Kidney (tissue), 22 donors: ENCODE measurements at places on chromosomes 4 and X.
A peak's percentile ranks its signal among the peaks of the same experiment; 100 is the strongest.

DNA sequence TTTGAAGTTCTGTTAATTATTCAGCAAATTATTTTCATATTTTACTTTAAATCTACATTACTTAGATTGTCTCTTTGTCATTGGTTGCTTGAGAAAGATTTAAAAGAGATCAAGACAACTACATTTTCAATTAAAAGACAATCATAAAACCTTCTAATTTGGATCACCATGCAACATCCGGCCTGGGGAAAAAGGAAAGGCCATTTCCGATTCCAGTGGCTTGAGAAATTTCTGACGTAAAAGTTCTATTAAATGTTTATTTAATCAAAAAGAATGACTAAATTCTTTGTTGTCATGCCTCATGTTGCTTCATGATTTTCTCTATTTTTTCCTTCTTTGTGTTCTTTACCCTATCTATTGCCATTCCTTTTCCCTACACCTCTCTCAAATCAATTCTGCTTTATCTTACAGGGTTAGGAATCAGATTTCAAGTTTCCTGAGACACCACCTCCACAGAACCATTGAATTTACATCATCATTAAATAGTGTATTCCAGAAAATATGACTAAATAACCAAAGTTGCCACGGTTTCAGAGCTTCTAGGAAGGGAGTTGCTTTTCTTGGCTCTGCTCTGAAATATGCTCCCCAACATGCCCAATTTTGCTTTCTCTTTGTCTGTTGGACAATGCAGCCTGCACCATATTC is 124.6 kb upstream of the ACSL4 start:
- no peak for DNase-seq
- H3K4me1 ChIP-seq, result no peaks in the 10 kb centered on the region
- H3K36me3 ChIP-seq, result no peaks in the 10 kb centered on the region
- no peaks in the 10 kb centered on the region for H3K27me3 ChIP-seq

- DNase-seq, result peak; percentile 82
- H3K27ac ChIP-seq, result no peak overlapping the region
- H3K27me3 ChIP-seq, result no peaks in the 10 kb centered on the region
These were observed 33.9 kb downstream of the RTL3 start for GRCh38 chrX:78624962-78625909.

GRCh38 chr4:153346031-153346430 is 1.5 kb downstream of the MND1 start:
- H3K4me3 ChIP-seq, result peak overlapping the region; percentile 79
- DNase-seq, result no peak
- no peaks in the 10 kb centered on the region for H3K27me3 ChIP-seq
- H3K36me3 ChIP-seq, result no peaks in the 10 kb centered on the region

DNA sequence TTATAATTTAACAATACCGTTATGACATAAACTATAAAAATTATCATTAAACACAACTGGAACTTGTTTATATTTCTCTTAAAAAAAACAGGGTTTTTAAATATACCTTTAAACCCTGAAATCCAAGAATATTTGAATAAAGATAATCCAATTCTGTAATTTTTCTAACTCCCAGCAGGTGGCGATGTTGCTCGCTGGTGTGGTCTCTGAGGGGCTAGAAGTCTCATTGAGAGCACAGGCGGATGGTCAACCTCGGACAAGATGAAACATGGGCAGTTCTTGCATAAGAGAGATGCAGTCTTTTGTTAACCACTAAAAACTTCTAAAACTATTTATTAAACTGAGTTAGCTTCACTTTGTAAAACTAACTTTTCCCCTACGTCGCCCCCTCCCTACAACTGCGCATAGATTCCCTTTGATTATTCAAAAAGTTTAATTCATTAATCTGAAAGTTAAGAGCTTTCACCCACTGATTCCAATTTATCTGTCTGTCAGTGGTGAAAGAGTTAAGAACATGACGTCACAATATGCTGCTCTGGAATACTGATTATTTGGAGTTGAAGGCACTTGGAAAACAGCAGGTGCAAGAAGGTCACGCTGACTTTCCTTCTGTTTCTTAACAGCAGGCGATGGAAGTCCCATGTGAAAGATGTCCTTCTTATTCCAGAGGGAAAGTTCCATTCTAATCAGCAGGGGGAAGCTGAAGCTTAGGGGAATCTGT is 29.5 kb downstream of the DMP1 start:
- no peaks in the 10 kb centered on the region for H3K36me3 ChIP-seq
- DNase-seq, result peak; percentile 38
- no peak overlapping the region for H3K27ac ChIP-seq
- no peaks in the 10 kb centered on the region for H3K4me1 ChIP-seq
- no peaks in the 10 kb centered on the region for H3K27me3 ChIP-seq

DNA sequence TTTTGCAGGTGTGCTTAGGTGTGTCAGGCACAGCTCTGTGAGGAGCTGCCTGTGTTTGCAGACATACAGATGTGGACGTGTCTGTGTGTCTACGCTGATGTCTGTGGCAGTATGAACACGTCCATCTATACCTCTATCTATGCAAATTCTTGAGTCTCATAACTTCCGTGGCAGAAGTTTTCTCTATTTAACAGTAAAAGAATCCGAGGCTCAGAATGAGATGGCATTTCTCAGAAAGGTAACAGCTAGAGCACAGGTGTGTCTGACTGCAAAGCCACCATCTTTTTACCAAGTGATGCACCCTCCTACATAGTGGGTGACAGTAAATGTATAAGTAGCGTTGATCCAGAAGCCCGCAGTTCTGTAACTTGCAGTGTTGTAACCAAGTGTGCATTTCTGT is 39.9 kb upstream of the CYP4V2 start:
- no peak overlapping the region for H3K4me3 ChIP-seq
- H3K27me3 ChIP-seq, result no peaks in the 10 kb centered on the region
- no peaks in the 10 kb centered on the region for H3K4me1 ChIP-seq
- peaks cover 13% of the 10 kb centered on the region for H3K36me3 ChIP-seq
- no peak for DNase-seq

DNA sequence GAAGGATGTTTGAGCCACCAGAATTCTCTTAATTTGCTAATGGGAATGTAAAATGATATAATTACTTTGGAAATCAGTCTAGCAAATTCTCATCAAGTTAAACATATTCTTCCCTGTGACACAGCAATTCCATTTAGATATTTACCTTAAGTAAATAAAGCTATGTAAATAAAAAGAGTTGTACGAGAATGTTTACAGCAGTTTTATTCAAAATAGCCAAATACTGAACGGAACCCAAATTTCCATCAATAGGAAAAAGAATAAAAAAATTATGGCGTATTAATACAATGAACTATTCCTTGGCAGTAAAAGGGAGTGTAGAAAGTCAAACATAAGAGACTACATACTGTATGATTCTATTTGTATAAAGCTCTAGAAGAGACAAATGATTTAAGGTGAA is 45.8 kb downstream of the CENPE start:
- H3K36me3 ChIP-seq, result no peaks in the 10 kb centered on the region
- no peaks in the 10 kb centered on the region for H3K27me3 ChIP-seq
- no peak overlapping the region for H3K27ac ChIP-seq

DNA sequence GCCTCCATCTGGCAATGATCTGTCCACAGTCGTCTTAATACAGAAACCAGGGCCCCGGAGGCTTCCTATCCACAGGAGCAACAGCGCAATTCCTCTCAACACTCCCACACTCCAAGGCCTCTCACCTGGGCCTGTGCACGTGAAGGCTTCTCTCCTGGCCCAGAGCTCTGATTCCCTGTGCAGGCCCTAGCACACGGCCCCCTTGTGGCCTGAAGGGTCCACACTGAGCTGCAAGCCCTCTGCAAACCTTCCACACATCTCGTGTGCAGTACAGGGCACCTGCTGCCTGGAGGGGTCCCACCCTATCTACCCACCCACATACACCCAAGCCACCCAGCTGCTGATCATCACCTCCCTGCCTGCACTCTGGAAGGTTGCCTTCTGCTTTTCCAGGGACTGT is 150.1 kb upstream of the NUDT10 start:
- H3K4me1 ChIP-seq, result no peaks in the 10 kb centered on the region
- no peaks in the 10 kb centered on the region for H3K36me3 ChIP-seq
- no peak overlapping the region for H3K4me3 ChIP-seq
- no peak for DNase-seq

DNA sequence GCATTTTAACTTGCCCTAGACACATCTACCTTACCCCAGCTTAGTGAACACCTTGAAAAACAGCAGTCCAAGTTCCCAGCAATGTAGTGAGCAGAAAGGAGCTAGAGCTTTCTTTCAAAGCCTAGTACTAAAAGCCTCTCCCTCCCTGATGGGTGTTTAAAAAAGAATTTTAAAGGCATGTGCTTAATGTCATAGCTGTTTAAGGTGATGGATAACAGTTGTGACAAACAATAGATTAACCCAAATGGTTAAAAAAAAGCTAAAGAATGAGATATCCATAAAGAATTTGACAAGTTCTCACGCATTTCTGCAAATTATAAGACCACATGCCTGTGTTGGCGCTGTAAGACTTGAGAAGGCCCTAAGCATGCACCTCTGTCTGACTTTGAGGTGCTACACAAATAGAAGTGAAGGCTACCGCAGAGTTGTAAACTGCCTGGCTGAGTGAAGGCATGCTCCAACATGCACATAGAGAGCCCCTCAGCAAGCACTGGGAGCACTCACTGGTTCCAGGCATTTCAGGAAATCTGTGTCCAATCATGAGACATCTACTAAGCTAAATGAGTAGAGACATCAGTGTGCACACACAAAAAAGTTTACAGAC is 94.0 kb downstream of the PHF8 start:
- H3K27ac ChIP-seq, result no peak overlapping the region
- H3K4me3 ChIP-seq, result no peak overlapping the region
- no peaks in the 10 kb centered on the region for H3K36me3 ChIP-seq
- H3K4me1 ChIP-seq, result no peaks in the 10 kb centered on the region
- H3K27me3 ChIP-seq, result no peaks in the 10 kb centered on the region

GRCh38 chr4:89099034-89099433 is 12.3 kb upstream of the TIGD2 start:
- H3K4me3 ChIP-seq, result no peak overlapping the region
- no peaks in the 10 kb centered on the region for H3K36me3 ChIP-seq
- no peak for DNase-seq
- H3K4me1 ChIP-seq, result no peaks in the 10 kb centered on the region

- no peaks in the 10 kb centered on the region for H3K27me3 ChIP-seq
- no peaks in the 10 kb centered on the region for H3K36me3 ChIP-seq
- H3K27ac ChIP-seq, result no peak overlapping the region
- DNase-seq, result no peak
- no peaks in the 10 kb centered on the region for H3K4me1 ChIP-seq
These were observed 24.9 kb downstream of the LHFPL1 start for GRCh38 chrX:112654871-112655270.

DNA sequence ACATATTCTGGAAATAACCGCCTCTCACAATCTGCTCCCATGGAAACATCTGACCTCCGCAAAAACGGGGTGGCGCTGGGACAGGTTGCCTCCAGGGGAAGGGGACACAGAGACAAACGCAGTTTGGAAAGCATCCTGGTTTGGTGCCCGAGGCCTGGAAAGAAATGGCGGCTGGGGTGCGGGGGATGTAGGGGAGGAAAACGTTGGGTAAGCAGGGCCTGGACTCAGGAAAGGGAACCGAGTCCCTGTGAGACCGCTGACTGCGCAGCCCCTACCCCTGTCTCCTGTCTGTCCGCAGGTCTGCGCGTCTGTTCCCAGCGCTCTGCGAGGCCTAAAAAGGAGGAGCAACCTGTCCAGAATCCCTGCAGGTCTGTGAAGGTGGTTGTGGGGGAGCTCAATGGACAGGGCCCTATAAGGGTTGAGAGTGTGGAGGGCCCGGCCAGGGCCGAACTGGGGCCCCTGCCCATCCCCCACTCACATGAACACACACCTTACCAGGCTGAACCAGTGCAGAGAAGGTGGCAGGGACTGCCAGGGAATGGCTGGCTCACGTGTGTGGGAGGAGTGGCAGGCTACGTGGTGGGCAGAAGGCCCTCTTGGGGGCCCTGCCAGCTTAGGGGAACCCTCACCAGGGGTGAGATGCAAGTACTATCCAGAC is 672 bp downstream of the TCEAL3 start:
- H3K27ac ChIP-seq, result peak overlapping the region; percentile 89
- no peak for DNase-seq
- no peaks in the 10 kb centered on the region for H3K4me1 ChIP-seq
- H3K36me3 ChIP-seq, result no peaks in the 10 kb centered on the region

DNA sequence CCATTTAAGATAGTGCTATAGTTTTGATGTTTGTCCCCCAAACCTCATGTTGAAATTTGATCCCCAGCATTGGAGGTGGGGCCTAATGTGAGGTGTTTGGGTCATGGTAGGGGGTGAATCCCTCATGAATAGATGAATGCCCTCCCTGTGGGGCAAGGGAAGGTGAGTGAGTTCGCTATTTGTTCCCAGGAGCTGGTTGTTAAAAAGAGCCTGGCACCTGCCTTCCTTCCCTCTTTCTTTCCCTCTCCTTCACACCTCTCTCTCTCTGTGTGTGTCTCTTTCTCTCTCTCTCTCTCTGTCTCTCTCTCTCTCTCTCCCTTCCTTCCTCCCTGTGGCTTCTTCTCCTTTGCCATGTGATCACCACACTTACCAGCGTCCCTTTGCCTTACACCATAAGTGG is 160.7 kb downstream of the AASDH start:
- H3K4me3 ChIP-seq, result no peak overlapping the region
- H3K27ac ChIP-seq, result no peak overlapping the region

DNA sequence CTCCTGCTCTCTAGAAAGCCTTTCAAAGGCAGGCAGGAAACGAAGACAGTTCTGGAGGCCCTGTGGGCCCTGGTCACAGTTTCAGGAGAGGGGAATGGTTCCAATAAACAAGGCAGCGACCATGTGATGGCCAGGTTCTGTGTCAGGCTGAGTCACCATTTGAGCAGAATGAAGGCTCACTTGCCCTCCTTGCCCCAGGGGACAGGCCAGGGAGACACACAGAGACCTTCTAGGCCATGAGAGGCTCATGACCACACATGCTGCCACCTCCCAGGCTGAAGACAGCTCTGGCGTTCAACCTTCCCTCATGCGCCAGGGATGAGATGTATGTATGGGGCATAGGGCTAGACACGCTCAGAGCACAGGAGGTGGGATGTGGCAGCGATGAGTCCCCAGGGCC is 22.9 kb upstream of the TRIM2 start:
- no peak overlapping the region for H3K4me3 ChIP-seq
- no peaks in the 10 kb centered on the region for H3K27me3 ChIP-seq
- H3K27ac ChIP-seq, result no peak overlapping the region
- DNase-seq, result no peak
- H3K36me3 ChIP-seq, result no peaks in the 10 kb centered on the region

DNA sequence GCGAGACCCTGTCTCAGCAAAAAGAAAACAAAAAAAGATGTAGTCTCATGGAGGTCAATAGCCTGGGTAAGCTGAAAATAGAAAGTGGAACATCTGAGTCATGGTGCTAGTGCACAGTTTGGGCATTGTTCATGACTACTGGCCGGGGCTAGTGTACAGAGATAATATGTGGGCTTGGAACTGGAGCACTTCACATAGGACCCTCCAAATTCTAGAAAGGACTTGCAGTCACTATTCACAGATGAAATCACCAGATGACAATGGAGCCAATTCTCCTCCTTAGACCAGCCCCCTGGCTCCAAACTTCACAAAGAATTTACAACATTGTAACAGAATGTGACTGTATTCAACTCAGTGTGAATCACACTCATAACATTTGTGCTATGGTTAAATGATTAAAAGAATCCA is 367.8 kb upstream of the SLC7A11 start:
- H3K27me3 ChIP-seq, result no peaks in the 10 kb centered on the region
- no peak overlapping the region for H3K27ac ChIP-seq
- no peaks in the 10 kb centered on the region for H3K4me1 ChIP-seq
- DNase-seq, result no peak
- H3K4me3 ChIP-seq, result no peak overlapping the region
